ENCODE measurements at places on chromosomes 12 and 14.

DNA sequence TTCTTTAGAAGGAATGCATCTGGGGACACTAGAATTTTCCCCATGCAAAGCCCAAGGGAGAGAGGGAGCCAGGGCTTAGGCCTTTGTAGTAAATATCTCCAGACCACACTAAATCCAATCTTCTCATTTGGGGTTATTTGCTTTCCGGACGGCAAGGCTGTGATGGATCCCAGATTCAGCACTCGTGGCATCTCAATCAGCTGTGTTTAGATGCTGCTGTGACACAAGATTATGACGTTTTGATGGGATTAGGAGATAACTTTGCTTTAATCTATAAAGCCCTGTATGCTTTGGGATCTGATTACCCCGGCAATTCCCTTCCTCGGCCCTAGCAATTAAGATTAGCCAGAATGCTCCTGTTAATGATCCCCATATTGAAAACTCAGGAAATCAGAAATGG, 686.7 kb upstream of the TBX3 start:
- no peak for DNase-seq

GRCh38 chr14:85508863-85509262, 21.1 kb upstream of the FLRT2 start:
- DNase-seq: no peak

- no peak for DNase-seq
Measured at GRCh38 chr12:116707751-116708150, 30.1 kb downstream of the SPRING1 start.

DNA sequence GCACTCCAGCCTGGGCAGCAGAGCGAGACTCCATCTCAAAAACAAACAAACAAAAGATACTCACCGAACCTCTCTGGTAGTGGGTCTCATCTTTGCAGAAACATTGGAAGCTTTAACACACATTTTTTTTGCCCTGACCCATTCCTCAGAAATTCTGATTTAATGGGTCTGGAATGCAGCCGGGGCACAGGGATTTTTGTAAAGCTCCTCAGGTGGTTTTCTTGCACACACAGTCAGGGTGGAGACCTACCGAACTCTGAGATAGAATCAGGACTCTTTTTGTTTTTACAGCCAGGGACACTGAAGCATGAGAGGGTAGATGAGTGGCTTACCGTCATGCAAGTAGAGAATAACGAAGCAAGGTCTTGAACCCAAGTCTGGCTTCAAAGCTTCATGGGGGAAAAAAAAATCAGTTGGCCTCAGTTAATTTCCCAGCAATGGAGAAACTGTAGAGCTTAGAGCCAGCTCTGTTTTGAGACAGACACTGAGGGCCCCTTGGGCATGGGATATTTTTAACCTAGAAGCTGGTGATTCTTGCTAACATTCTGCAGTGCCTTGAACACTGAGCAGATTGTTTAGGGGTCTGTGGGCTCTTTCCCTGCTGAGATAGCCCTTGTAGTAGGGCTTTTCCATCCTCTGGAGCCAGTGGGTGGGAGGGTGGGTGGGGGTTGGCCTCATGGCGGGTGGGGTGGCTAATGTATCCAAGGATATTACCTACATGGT, 4.8 kb downstream of the RNU4-2 start:
- DNase-seq: no peak

- DNase-seq: peak; percentile 68
Measured at GRCh38 chr12:48988030-48988649, 10.0 kb downstream of the WNT1 start.

DNA sequence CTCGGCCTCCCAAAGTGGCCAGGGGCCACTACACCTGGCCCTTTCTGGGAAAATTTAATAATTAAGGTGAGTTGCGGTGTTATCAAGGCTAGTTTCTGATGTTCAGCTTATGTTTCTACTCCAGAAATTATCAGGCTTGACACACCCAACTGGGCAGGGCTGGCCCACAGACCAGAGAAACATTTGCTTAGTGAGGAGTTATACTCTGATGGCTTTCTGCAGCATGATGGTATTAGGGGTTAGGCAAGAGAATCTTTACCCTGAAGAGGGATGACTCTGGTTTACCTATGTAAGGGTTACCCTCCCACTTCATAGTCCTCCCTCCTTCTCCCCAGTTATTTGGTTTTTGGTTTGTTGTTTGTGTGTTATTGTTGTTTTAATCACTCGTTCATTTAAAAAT, 24.5 kb upstream of the HECTD1 start:
- no peak for DNase-seq

DNA sequence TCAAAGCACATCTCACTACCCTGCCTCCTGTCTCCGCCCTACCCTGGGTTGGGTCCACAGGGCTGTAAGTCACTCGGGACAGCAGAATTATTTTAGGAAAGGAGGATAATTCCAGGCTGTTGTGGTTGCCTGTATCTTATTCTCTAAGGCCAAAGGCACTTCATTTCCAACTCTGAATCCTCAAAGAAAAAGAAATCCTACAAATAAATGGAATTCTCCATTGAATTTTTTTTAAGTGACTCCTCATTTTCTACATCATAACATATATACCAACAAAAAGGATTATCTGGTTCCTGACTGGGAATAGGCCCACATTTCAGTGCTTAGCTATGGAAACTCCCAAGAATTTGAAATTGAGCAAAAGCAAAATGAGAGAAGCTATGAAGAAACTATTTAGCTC, 186.4 kb downstream of the ITPR2 start:
- no peak for DNase-seq

DNA sequence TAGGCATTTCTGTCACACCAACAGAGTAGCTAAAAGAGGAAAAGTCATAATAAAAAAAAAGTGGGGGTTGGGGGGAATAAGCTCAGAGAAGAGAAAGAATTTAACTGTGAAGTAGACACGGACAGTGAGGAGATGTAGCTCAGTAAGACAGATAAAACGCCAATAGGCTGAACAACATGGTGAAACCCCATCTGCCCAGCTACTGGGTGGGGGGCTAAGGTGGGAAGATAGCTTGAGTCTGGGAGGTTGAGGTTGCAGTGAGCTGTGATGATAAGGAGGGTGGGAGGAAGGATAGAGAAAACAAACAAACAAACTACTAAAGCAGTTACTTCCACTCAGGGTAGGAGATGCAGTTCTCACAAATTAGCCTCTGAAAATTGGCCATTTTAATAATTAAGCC, 25.0 kb downstream of the HECTD4 start:
- DNase-seq: no peak

GRCh38 chr14:63243646-63244045, 39.4 kb downstream of the RHOJ start:
- no peak for DNase-seq

GRCh38 chr12:11755302-11755930, 105.9 kb downstream of the ETV6 start:
- no peak for DNase-seq

DNA sequence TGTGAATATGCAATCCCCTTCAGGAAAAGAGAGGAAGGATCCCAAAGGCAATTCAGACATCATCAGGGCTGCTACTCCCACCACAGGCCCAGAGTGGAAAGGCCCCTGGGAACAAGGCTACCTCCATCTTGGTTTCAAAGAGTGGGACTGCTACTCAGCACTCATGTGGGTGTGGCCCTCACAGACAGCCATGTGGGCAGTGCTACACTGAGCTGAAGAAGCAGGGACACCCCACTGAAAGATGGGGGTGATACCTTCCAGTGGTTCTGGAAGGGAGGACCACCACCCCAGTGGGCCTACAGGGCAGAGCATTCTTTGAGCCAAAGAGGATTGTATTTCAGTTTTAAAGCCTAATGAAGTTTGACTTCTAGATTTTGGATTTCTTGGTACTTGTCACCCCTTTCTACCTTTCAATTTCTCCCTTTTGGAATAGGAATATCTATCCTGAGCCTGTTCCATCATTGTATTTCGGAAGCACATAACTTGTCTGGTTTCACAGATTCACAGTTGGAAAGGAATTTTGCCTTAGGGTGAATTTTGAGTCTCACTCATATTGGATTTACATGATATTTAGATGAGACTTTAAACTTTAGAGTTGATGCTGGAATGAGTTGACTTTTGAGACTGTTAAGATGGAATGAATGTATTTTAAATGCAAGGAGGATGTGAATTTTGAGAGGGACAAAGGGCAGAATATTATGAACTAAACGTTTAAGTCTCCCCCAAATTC, 16.5 kb upstream of the LTA4H start:
- DNase-seq: no peak

- no peak for DNase-seq
Measured at GRCh38 chr14:91872517-91873470, 5.5 kb upstream of the TC2N start.

- DNase-seq: no peak
Measured at GRCh38 chr14:90281261-90281660, 24.9 kb downstream of the PSMC1 start.

- DNase-seq: peak; percentile 21
Measured at GRCh38 chr12:25241167-25242020, 9.3 kb downstream of the KRAS start.

DNA sequence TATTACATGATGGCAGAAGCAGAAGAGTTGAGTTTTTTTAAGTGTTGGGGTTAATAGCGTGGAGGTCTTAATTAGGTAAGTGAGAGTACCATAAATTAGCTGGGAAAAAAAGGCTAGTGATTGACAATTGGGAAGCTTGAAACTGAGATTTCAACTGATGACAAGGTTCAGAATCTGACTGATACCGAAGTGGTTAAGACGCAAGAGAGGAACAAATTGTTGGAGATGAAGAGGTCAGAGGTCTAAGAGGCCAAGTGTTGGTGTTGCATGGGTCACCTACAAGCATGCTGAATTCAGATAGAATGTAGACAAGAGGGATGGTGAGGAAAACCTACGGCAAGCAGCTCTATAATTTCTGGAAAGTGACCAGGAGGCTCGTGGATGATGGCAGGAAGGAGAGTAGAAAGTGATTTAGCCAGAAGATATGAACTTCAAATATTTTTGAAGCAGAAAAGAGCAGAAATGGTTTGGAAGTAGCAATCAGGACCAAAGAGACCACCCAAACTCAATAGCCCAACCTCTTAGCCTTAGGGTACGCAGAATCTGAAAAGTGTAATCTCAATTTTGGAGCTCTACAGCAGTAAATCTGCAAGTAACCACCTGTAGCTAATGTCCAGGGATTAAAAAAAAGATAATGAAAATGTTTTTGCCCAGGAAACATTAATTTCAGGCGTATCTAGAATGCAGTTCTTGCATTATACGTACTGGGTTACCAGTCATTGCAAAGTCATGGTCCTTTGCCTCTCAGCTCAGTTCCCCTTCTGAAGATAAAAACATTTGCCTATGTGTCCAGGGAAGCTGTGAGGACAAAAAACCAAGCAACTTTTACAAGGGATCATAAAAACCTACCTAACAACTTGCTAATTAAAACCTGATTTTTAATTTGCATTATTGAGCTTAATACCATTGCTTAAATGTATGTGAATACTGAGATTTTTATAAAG, 1.7 kb upstream of the TMPO start:
- no peak for DNase-seq

- peak; percentile 54 for DNase-seq
Measured at GRCh38 chr12:117875744-117876435, 92.9 kb downstream of the KSR2 start.

DNA sequence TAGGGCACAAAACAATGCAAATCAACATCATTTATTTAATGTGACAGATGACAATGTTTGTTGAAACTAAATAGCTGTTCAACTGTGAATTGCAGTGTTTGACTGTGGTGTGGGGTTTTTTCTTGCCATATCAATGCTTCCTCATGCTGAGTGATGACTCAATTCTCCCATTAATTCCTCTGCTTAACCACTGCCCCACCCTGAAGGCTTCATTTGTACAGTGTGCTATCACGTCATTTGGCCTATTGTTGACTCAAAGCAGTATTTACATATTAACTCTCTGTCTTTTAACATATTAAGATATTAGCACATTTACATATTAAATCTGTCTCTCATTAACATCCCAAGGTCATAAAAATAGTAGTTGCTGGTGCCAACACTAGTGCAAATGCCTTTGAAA, 164.8 kb upstream of the NRXN3 start:
- DNase-seq: no peak

DNA sequence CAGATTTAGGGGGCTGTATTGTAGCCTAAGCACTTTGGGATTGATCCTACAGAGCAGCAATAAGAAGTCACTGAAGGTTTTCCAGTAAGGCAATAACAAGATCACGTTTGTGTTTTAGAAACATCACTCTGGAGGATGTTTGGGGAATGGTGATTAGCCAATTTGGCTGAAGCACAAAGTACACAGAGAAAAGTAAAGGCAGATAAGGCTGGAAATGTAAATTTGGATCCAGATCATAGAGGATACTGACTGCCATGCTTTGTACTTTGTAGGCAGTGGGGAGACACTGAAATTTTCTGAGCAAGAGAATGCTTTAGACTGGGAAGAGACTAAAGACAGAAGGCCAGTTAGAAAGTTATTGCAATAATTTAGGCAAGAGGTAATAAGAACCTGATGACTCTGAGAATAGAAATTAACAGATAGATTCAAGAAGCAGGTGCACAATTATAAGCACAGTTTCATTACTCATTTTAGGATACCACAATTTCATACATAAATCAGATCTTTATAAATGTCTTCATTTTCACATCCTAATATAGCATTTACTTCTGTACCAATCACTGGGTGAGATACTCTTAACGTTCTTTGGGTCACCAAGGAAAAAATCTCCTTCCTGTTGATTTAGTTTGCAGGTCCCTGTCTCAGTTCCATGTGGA, 314.5 kb upstream of the GARIN6 start:
- DNase-seq: no peak

DNA sequence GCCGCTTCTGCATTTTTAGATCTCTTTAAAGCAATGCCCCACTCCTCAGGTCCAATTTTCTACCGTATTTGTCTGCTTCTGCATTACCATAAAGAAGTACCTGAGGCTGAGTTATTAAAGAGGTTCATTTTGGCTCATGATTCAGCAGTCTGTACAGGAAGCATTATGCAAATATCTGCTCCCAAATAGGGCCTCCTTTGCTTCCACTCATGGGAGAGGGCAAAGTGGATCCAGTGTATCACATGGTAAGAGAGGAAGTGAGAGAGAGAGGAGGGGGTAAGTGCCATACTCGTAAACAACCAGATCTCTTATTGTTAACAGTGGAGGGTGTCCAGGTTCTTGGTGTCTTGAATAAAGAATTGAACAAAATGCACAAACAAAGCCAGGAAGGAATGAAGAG, 316.1 kb upstream of the SEL1L start:
- DNase-seq: no peak

- no peak for DNase-seq
Measured at GRCh38 chr14:99562856-99563748, 40.9 kb downstream of the CCDC85C start.

GRCh38 chr12:80684077-80684495, 23.3 kb upstream of the MYF6 start:
- DNase-seq: no peak

- DNase-seq: no peak
Measured at GRCh38 chr14:54443981-54444380, 2.8 kb upstream of the CNIH1 start.

DNA sequence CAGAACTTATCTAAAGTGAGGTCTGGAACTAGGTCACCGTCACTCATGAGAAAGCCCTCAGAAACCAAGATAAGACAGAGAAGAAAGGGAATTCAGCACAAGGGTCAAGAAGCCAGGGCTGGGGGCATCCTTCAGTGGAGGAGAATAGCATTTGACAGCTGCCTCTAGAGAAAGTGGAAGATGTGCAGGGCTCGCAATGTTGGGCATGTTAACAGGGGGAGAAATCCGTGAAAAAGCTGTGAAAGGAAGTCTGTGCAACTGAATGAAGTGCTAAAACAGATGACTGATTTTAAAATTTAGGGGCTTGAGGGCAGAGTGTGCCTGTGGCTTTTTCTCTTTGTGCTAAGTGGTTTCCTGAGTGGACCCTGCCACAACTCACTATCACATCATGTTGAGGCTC, 97.7 kb upstream of the IFNG-AS1 start:
- DNase-seq: no peak

- DNase-seq: no peak
Measured at GRCh38 chr14:72033365-72033764, 101.1 kb downstream of the RGS6 start.

- no peak for DNase-seq
Measured at GRCh38 chr14:92633274-92633616, 115.2 kb downstream of the LGMN start.
